Endothelial cell of coronary artery (primary cell): ENCODE measurements at places on chromosomes 13 and 19. TPM values are rescaled to one million over a fixed set of nuclear protein-coding genes. Genes with fewer than 3 reads are reported as not detected.

CADM4 gene
- 5.8 and 6.1 TPM in 2 replicates for total RNA-seq

PDX1 gene
- total RNA-seq, result not detected in 2 replicates

HIF3A gene
- 1.2 and 12.2 TPM in 2 replicates for total RNA-seq

ZNF439 gene
- total RNA-seq, result 0.27 and 2.6 TPM in 2 replicates

MCF2L gene
- total RNA-seq, result 0.09 and 0.75 TPM in 2 replicates

ACOD1 gene
- total RNA-seq, result not detected in 2 replicates

CEACAM21 gene
- total RNA-seq, result 0.47 and 1.6 TPM in 2 replicates

ELSPBP1 gene
- not detected in 2 replicates for total RNA-seq

C19orf33 gene
- total RNA-seq, result 19.2 and 22.1 TPM in 2 replicates

TNNI3 gene
- total RNA-seq, result not detected in 2 replicates

LIG1 gene
- 22.6 and 51.4 TPM in 2 replicates for total RNA-seq
